Stimulated activated naive CD4-positive, alpha-beta T cell treated with Interleukin-2 at 50 U/mL for 16 hours (primary cell): ENCODE measurements at places on chromosomes 13 and 19.

- DNase-seq = no peak
These were observed 27.1 kb downstream of the EDNRB start for GRCh38 chr13:77891486-77891885.

DNA sequence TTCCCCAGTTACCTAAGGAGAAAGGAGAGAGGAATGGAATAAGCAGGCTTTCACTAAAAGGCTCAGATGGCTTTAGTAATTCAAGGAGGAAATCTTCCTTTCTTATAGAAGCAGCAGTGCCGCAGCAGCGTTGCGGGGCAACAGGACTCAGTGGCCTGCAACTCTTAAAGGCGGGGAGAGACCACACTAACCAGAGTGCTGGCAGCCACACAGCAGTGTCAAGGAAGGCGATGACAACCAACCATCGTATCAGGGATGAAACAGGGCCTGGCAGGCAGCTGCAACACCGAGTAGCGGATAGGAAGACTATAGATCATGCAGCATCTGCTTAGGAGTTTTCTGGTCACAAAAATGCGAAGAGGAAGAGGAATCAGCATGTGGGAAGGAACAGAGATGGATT lies 106.0 kb downstream of the ERCC5 start:
- no peak for DNase-seq

DNA sequence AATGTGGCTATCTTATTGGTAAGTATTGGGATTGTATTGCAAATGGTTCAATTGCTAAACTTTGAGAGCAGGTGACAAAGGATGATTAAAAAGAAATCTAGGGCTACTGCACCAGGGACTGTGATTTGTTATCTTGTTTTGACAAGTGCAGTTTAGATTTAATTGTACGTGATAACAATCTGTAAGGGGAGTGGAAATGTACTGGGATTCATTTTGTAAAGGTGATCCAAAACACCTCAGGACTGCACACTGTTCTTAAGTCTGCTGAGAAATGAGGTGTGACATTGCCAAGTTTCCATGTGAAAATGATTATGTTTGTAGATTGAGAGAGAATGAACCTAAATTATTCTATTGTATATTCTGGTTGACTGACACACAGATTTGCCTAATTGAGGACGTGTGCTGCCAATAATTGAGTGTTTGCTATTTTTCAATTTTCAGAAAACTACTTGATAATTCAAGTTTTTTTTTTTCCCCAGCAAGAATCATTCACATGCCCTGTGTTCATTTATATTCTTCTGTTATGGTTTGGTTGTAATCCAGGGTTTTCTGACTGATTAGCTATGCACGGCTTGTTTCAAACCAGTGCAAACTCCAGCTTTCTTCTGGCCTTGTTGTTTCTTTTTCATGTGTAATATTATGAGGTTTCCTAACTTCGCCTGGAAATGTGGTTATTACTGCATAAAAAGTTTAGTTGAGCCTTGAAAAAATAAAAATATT lies 308.0 kb downstream of the OLFM4 start:
- DNase-seq = no peak

GRCh38 chr13:41995946-41996345 lies 35.0 kb upstream of the VWA8 start:
- no peak for DNase-seq

DNA sequence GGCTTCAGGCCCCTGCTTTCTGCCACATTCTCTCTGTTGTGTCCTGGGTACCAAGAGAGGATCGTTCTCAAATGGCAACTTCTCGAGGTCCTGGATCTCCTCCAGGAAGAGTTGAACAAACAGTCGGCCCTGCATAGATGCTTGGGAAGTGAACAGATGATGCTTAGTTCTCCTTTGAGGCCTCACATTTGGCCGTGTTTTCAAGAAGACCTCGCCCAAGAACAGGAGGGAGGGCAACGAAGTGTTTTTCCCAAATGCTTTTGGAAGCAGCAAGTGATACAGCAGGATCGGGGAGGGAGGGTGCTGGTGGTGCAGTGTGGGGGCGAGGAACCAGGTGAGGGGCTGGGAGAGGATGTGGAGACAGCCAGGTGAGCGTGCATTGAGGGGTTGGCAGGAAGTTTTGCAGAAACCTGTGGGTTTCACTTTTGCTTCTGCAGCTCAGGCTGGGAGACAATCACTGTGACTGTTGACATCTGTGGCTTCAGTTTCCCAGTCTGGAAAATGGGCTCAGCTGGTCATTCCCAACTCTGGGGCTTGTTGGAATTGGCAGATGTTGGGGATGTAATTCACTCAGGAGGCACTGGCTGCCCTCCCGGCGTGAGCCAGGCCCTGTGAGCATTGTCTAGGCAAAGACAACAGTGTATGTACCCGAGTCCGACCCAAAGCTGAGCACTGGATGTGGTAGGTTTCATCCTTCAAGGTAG lies 21.6 kb downstream of the MAST3 start:
- peak; percentile 51 for DNase-seq

- peak; percentile 17 for DNase-seq
These were observed 28.1 kb downstream of the RANBP3 start for GRCh38 chr19:5949792-5950305.
